Left cardiac atrium (tissue), 4 donors: ENCODE measurements at places on chromosomes 12 and 14. TPM values are rescaled to one million over a fixed set of nuclear protein-coding genes. Genes with fewer than 3 reads are reported as not detected.

DNA sequence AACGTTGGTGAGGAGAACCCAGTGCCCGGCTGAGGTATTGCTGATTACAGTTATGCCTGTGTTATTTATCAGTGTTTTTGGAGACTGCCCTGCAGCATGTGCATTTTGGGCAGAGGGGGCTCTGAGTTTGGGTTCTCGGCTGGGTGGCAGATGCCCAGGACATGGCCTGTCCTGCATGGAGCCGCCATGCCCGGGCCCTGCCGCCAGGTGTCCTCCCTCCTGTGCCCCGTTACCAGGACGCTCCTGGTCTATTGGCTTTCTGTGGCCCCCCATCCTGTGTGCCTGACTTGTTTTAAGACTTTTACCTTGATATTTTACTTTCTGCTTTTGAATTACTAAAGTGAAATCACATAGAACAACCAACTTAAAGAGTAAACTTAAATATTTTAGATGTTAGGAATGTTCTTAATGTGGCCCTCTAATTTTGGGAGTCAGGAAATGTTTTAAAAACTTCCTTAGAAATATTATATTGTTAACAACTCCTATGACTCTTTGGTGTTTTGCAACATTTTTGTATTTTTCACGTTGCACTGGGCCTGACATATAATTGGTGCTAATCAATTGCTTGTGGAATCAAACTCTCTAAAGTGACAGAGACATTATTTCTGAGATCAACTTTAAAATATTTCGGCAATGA, 51.8 kb downstream of the PRIMA1 start:
- no peak for DNase-seq

The RAD9B gene
- total RNA-seq, result 2.6 TPM

The ASCL1 gene
- not detected for total RNA-seq

DNA sequence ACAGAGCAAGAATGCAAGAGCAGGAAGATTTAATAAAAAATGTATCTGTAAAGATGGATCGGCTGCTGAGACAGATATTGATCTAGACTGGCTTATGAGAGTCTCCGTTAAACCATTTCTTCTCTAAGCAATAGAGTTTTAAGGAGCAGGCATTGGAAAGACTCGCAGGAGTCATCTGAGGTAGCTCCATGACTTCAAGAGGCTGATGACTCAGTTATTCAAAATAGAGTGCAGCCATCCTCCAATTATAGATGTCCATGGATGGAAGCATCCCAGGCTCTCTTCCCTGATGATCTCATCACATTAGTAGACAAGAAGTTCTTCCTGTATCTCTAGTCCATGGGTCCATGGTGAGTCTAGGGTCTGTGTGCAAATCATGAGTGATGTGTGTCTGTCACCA, 638.3 kb upstream of the TMEM132C start:
- DNase-seq, result no peak

The TPPP2 gene
- 0.44 TPM for total RNA-seq

The TAS2R42 gene
- total RNA-seq, result not detected

DNA sequence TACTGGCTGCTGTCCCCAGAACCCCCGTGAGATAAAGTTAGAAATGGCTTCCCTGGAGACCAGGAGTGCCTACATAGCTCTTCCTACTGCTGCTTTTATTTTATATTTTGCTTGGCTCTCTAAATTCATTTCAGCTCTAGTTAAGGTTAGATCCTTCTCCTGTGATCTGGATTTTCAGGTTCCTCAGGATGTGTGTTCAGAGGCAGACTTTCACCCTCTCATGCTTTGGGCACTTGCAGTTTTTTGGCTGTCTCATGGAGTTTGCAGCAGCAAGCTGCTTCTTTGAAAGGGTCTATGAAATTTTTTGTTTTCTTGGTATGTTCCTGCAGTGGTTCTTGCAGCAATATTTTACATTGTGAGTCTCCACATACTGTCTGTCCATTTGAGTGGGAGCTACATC, 93.3 kb downstream of the ATP23 start:
- no peak for DNase-seq

- no peak for DNase-seq
These were observed 62.7 kb upstream of the KCNH3 start for GRCh38 chr12:49476091-49476490.

DNA sequence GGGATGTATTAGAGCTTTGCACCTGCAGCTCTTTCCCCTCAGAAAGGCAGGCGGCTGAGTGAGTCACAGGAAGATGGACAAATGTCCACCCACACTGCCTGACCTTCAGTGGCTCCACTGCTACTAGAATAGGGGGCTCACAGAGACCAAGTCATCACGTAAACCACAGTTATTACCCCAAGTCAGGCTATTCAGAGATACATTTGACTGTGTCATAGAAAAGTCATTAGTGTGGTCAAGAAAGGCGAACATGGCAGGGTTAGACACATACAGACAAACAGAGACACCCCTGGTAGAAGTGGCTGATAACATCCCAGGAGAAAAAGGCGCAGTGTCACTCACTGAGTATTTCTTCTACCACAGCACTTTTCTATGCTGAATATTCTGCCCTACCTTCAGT, 36.0 kb downstream of the GCH1 start:
- no peak for DNase-seq

GRCh38 chr12:85155791-85156190, 119.6 kb downstream of the LRRIQ1 start:
- no peak for DNase-seq

The STAC3 gene
- 2.7 TPM for total RNA-seq

- no peak for DNase-seq
These were observed 117.8 kb downstream of the ITPR2 start for GRCh38 chr12:26715232-26715631.

DNA sequence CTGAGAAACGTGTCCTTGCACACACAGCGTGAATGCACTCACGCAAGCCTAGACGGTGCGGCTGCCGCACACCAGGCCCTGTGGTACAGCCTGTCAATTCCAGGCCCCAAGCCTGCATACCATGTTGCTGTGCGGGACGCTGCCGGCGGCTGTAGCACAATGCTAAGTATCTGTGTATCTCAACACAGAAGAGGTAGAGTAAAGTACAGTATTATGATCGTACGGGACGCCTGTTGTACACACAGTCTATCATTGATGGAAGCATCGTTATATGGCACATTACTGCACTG, 45.0 kb downstream of the AMN start:
- no peak for DNase-seq

The MANSC4 gene
- not detected for total RNA-seq

DNA sequence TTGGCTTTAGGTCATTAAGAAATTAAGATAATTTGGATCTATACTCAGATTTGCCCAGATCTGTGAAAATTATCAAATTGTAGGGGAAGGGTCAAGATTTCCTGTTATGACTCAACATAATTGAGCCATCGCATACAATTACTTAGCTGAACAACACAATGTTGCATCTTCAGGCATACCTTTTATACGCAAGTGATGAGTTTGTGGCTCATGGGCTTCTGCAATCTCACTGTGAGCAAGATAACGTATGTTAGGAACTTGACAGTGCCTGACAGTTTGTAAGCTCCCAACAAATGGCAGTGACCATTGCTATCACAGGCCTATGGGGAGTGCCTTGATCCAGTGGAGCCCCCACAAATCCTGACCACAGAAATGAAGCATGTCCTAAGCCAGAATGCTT, 199.7 kb downstream of the BCAT1 start:
- no peak for DNase-seq

The STON2 gene
- total RNA-seq, result 19.1 TPM

GRCh38 chr14:59081720-59082119, 106.7 kb upstream of the DAAM1 start:
- DNase-seq, result no peak

- DNase-seq, result no peak
These were observed 703.7 kb upstream of the MGAT4C start for GRCh38 chr12:86959766-86960458.
